ENCODE measurements at places on chromosomes 1 and 21.

- DNase-seq = no peak
Measured at GRCh38 chr1:154983776-154984466, 777 bp downstream of the FLAD1 start.

- no peak for DNase-seq
Measured at GRCh38 chr21:38136201-38136600, 120.6 kb upstream of the KCNJ15 start.

- DNase-seq = no peak
Measured at GRCh38 chr1:89965193-89965768, 29.6 kb upstream of the ZNF326 start.

- DNase-seq = no peak
Measured at GRCh38 chr1:162030759-162031280, 7.2 kb upstream of the OLFML2B start.

DNA sequence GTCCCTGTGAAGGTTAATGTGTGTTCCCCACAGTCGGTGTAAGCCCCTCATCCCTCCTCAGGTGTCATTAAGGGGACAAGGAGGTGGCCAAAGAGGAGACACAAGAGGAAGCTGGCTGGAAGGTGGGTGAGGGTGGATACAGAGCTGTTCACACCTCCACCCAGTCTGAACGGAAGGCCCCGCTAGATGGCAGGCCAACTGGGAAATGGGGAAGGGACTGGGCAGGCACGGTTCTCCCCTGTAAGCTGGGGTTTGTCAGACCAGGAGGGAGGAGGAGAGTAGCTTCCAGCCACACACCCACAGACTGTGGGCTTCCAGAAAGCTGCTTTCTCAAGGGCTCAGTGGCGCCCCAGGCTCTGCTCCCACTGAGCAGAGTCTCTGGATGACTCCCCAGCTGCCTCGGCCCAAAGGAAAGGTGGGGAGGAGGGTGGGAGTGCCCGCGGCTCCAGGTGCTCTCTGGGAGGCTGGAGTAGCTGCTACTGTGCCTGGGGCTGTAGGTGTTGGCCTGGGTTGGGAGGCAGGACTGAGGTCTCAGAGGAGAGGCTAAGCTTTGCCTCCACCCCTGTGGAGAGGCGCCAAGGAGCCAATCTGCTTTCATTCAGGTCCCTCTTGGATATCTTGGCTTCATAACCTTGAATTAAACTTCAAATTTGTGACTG lies 41.2 kb downstream of the PCP4 start:
- DNase-seq = no peak

- no peak for DNase-seq
Measured at GRCh38 chr1:18012686-18013085, 94.9 kb upstream of the IGSF21 start.

GRCh38 chr1:169683661-169684060 lies 27.8 kb downstream of the SELL start:
- DNase-seq = no peak

DNA sequence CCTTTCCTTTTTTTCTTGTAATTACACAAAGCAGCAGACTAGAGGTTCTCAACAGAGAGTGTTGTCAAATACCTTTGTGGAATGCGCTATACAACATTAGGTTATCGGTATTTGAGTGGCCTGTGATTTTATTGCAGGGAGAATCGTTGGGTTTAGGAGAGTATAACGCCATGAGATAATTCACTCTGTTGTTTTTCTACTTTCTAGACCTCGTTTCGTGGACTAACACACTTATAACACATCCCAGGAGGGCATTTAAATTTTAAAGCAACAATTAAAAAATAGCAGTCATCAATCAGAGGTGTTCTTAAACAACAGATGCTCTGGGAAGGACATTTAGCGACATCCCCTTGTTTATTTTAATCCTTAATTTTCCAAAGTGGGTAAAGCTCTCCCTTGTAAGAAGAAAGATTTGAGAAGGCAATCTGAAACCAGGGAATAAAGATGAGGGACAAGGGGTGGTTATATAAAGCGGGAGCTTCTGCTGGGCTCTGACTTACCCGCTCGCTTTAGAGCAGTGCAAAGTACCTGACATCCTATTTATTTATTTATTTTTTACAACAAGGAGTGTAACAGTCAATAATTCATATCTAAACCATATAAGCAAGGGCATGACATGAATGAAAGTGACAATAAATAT lies 4.9 kb downstream of the PBX1 start:
- DNase-seq = no peak

DNA sequence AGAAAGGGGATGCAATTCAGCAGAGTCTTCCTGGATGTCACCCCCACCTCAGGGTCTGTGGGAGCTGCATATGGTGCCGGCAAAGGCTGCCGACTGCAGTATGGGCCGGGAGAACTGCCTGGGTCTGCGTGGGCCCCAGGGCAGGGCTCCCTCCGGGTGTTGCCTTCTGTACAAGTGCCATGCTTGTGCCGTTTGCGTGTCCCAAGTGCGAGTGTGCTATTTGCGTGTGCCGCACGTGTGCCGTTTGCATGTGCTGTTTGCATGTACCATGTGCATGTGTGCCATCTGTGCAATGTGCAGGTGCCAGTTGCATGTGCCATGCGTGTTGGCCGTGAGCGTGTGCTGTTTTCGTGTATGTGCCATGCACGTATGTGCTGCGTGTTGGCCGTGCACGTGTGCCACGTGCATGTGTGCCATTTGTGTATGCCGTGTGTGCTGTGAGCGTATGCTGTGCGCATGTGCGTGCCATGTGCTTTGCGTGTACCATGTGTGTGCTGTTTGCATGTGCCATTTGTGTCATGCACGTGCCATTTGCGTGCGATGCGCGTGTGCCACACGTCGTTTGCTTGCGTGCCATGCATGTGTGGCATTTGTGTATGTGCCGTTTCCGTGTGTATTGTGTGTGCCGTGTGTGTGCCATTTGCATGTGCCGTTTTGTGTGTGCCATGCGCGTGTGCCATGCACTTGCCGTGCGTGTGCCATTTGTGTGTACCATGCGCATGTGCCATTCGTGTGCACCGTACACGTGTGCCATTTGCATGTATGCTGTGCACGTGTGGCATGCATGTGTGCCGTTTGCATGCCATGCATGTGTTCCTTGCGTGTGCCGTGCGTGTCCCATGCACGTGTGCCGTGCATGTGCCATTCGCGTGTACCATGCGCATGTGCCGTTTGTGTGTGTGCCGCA lies 1.5 kb upstream of the TAS1R3 start:
- DNase-seq = no peak

GRCh38 chr1:109294481-109294880 lies 11.5 kb upstream of the PSRC1 start:
- DNase-seq = no peak

DNA sequence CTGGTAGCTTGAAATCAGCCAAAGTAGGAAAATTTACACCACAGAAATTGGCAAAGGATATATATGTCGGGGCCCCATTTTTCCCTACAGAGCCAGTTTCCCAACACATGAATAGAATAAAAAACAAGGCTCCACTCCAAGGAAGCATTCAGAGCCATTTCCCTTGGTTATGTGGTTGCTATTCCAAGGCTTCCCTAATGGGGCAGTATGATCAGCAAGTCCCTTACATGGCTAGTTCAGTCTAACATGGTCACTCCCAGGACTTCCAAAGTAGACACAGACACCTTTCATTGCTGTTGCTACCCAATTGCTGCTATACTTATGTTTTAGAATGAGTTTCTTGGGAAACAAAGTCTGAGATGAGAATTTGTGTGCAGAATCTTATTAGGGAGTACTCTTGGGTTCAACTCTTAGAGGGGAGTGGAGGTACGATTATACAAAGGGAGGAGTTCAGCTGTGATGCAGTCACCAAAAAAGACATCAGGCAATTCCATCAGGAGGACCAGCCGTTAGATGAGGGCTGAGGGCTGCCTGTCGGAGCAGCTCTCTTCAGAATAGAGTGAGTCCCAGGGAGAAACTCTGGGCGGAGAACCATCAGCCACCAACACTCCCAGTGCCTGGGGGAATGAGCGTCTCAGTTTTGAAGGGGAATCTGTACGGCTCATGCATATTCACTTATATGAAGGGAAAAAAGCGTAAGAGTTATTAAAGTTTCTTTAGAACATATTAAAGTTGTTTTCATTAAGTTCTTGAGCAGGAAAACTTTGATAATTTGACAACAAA lies 92.9 kb downstream of the C21orf91 start:
- DNase-seq = no peak

DNA sequence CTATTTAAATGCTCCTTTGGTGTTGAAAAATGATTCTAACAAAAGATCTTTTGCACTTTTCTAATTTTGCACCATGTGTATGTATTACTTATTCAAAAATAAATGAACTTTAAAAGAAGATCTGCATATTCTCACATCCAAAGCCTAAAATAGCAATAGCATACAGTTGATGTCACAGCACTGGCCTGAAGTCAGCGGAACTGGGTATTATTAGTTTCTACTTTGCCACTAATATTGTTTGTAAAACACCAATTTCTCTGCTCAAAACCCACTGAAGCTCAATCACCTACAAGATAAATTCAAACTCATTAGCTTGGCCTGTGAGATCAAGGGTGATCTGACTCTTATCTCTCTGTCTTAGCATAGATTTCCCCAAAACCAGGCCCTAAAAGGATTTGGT lies 34.5 kb upstream of the BCAR3 start:
- DNase-seq = no peak

DNA sequence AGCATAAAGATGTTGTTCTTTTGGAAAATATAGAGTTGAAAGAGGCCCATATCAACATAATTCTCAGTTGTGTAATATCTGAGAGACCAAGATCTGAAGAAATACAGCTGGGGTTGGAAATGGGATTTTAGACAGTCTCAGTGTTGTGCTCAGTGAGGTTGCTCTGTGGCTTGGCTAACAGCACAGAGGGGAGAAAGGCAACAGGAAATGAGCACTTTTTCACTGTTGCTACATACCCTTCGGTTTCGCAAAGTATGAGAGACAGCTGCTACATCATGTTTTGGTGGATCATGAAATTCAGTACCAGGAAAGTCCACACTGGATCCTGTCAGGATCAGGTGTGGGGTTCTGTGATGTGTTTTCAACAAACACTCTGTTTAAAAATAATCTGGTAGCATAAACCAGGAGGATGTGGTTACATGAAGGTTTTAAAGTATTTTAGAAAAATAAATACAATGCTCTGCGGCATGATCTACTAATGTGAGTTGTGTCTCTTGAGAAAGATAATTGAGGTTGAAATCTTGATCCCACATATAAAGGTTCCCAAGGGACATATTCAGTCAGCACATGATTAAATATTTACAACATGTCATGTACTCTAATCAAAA lies 7.0 kb upstream of the GPR88 start:
- DNase-seq = peak; percentile 14

DNA sequence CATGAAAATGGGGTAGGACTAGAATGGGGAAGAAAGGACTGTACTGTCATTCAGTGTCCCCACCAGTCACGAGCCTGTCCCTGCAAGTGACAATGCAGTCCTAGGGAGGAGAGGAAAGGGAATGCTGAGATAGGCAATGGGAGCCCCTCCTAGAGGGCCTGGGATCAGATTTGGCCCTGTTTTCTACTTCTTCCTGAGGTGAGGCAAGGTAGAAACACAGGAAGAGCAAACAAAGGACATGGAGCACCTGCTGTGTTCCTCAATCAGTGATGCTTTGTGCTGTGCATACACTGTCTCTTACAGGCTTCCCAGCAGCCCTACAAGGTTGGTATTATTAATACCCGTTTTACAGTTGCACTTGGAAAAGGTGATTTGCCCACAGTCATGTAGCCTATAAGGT lies 6.1 kb downstream of the FABP3 start:
- no peak for DNase-seq

- peak; percentile 51 for DNase-seq
Measured at GRCh38 chr1:203320591-203321272, 15.4 kb downstream of the BTG2 start.

- no peak for DNase-seq
Measured at GRCh38 chr1:117967477-117967876, 37.9 kb downstream of the WDR3 start.

GRCh38 chr1:117697220-117697781 lies 91.5 kb downstream of the TENT5C start:
- DNase-seq = no peak

GRCh38 chr1:186152620-186153239 lies 222.3 kb downstream of the TPR start:
- DNase-seq = no peak

- DNase-seq = no peak
Measured at GRCh38 chr1:112312315-112312714, 83.7 kb upstream of the CTTNBP2NL start.

DNA sequence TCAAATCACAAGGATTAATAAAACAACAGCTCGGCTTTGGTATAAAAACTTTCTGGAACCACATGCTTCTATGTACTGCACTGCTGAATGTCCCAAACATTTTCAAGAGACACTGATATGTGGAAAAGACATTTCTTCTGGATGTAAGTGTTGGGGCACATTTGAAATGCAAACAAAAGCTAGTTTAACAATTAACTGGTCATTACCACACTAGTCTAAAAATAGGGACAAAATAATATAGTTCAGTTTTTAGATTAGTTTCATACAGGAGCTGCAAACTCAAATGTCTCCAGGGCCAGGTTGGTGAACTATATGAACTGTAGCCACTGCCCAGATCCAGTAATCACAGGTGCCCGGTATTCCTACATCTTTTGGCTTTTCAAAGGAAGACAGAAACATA lies 3.2 kb downstream of the IL23R start:
- DNase-seq = no peak

DNA sequence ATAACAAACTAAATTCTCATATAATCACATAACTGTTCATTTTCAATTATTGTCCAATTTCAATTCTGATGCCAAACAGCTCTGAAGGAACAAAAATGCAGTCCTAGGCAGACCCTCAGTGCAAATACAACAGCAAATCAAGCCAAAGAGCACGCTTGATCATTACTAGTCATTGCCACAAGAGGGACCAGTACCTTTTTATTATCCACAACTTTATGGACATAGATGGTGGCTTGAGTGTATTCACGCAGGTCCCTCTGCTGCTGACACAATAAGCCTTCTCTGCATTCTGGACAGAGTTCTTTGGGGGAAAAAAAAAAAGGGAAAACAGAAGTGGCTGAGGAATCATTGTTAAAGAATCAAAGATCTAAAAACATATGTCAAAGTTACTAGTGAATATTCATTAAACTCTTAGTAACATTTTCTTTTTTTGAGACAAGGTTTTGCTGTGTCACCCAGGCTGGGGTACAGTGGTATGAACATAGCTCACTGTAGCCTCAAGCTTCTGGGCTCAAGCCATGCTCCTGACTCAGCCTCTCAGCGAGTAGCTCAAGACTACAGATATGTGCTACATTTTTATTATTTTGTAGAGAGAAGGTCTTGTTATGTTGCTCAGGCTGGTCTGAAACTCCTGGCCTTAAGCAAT lies 34.3 kb upstream of the RAP1GAP start:
- no peak for DNase-seq

GRCh38 chr21:44428281-44428960 lies 26.9 kb upstream of the LRRC3 start:
- peak; percentile 37 for DNase-seq

- no peak for DNase-seq
Measured at GRCh38 chr1:185478877-185479276, 161.8 kb upstream of the IVNS1ABP start.
